ENCODE measurements at places on chromosomes 3 and 15. TPM values are rescaled to one million over a fixed set of nuclear protein-coding genes. Genes with fewer than 3 reads are reported as not detected.

DNA sequence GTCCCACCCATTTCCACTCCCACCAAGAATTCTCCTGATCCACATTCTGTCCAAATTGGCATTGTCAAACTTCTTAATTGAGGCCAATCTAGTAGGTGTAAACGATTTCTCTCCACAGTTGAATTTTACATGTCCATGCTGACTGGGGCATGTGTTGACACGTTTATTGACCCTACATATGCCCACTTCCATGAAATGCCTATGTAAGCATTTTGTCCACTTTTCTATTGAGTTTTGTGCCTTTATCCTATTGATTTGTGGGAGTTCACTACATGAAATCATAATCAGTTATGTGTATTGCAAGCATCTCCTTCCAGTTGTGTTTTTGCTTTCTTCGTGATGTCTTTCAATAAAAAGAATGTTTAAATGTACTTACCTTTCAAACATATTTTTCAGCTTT, 141.7 kb upstream of the NSMCE3 start:
- no peak for DNase-seq

GRCh38 chr3:123576122-123576521, 8.7 kb downstream of the HACD2 start:
- DNase-seq = peak; percentile 28

Gene HRH1
- total RNA-seq = 5.4 TPM

Gene BMF
- total RNA-seq = 2.0 TPM

DNA sequence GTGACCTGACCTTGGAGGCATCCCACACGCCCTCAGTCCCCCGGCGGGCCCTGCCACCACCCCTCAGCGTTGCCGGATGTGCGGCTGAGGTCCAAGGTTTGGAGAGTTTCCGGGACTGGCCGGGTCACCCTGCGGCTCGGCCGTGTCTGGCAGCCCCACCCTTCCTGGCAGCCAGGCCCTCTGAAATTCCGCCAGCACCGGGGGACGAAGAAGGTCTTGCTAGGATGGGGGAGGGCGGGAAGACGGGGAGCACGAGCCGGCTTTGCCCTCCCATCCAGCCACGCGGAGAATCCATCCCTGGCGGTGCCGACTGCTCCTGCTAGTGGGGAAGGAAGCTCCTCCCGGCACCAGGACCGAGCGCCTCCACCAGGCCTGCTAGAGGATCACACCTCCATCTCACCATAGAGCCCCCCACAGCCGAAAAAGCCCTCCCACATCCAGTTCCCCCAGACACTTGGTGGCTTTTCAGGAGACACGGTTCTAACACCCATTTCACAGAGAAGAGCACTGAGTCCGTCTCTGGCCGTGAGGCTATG, 81.5 kb downstream of the CPN2 start:
- DNase-seq = peak; percentile 81

Gene MCF2L2
- 0.22 TPM for total RNA-seq

Measured in lung microvascular endothelial cell (primary cell).